ENCODE measurements at places on chromosomes 13 and 19.
A peak's percentile ranks its signal among the peaks of the same experiment; 100 is the strongest.

GRCh38 chr13:90388887-90389452 is 958.5 kb upstream of the MIR17HG start:
- DNase-seq: no peak

- no peak for DNase-seq
These were observed 129.1 kb upstream of the HTR2A start for GRCh38 chr13:47025791-47026447.

- no peak for DNase-seq
These were observed 123.9 kb downstream of the SLC7A1 start for GRCh38 chr13:29471551-29471950.

DNA sequence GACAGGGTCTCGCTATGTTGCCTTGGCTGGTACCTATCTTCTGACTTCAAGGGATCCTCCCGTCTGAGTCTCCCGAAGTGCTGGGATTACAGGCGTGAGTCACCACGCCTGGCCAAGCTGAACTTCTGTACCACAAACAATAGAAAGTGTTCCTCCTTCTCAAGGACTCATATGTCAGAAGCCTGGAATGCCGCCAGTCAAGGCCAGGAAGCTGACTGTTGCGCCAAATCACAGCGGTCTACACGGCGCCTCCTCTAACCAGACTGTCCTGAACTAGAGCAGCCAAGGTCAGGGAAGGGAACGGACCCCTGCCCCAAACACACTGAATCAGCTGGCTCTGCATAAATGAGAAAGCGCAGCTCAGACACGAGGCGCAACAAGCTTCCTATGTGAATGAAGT is 14.6 kb downstream of the RAB20 start:
- DNase-seq: peak; percentile 99

GRCh38 chr19:3520166-3521103 is 14.3 kb downstream of the FZR1 start:
- no peak for DNase-seq

- no peak for DNase-seq
These were observed 714 bp downstream of the PLPP2 start for GRCh38 chr19:290372-291005.

GRCh38 chr19:35557539-35558399 is 5.7 kb downstream of the ATP4A start:
- DNase-seq: peak; percentile 56

DNA sequence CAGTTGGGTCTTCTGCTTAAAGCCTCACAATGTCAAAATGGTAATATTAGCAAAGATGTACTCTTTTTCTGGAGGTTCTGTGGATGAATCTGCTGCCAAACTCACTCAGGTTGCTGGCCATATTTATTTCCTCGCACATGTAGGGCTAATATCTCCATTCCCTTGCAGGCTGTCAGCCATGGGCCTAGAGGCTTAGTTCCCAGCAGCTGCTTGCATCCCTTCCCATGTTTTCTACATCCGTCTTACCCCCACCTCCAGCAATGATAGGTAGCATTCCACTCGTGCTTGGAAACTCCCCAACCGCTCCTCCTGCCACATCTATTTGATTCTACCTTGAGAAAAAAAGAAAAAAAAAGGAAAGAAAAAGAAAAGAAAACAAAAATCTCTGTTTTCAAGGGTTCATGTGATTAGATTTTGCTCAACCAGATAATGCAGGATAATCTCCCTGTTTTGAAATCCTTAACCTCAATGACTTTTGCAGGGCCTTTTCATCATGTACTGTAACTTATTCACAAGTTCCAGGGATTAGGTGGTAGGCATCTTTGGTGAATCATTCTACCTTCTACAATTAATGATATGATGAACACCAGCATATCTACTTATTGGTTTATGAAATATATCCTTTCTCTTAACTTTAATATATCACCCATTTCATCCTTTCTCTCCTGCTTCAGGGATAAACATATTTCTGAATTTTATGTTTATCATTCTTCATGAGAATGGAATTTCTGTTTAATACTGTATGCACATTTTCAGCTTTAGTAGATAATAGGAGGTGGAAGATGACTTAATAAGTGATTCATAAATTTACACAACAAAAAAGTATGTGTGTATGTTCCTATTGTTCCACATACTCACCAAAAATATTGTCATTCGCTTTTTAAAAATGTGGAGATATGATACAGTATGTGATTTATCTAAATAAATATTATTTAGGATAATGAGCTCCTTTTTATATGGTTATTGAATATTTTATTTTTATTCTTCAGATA is 931.9 kb downstream of the SLITRK5 start:
- DNase-seq: no peak

- DNase-seq: peak; percentile 89
These were observed 1.2 kb downstream of the ZC3H4 start for GRCh38 chr19:47112166-47112996.

- DNase-seq: peak; percentile 30
These were observed 157.8 kb downstream of the TNFSF13B start for GRCh38 chr13:108427355-108427754.

Measured in iris pigment epithelial cell (primary cell).